Activated CD8-positive, alpha-beta T cell treated with anti-CD3 and anti-CD28 coated beads for 36 hours (primary cell): ENCODE measurements at places on chromosomes 1 and 21.

DNA sequence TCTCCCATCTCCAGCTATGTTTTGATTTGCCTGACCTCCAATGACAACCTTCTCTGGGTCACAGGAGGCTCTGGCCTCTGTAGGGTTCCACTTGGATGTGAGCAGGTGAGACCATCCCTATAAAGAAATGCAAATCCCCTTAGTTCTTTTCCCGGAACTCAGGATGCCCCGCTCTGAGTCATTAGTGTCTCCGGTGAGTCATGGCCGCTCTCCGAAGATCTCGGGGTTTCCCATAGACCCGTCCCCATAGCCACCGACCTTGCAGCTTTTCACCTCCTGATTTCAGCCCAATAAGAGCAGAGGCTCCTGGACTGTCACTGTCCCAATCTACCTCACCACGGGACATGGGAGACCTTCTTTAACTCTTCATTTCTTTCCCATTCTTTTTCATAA, 98.2 kb downstream of the PGBD5 start:
- no peak overlapping the region for H3K4me3 ChIP-seq
- H3K27ac ChIP-seq: peak overlapping the region; percentile 12
- no peaks in the 10 kb centered on the region for H3K36me3 ChIP-seq
- H3K4me1 ChIP-seq: peaks cover 7% of the 10 kb centered on the region

GRCh38 chr1:197761654-197762053, 13.6 kb downstream of the DENND1B start:
- H3K27ac ChIP-seq: no peak overlapping the region
- peaks cover 12% of the 10 kb centered on the region for H3K36me3 ChIP-seq
- H3K4me3 ChIP-seq: peak overlapping the region; percentile 2
- no peaks in the 10 kb centered on the region for H3K27me3 ChIP-seq

GRCh38 chr1:114189398-114189797, 35.7 kb upstream of the SYT6 start:
- peaks cover 9% of the 10 kb centered on the region for H3K27me3 ChIP-seq
- no peaks in the 10 kb centered on the region for H3K4me1 ChIP-seq
- no peak for DNase-seq
- H3K36me3 ChIP-seq: no peaks in the 10 kb centered on the region
- H3K27ac ChIP-seq: no peak overlapping the region

DNA sequence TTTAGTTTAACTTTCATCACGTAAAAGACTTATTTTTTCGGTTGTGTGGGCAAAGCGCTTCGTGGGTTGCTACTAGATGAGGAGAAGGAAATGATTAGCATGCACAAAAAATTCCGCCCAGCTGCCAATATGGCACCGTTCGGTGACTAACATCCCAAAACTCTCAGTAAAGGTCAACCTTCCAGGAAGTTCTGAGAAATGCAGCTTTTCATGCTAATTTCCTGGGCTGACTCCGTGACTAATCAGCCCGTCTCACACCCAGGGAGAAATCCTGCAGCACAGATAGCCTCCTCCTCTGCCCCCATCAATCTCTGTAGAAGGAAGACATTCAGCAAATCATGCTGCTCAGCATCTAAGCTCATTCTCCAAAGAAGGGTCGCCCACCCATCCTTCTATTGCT, 34.1 kb downstream of the TMCO4 start:
- no peak overlapping the region for H3K4me3 ChIP-seq
- peak; percentile 41 for DNase-seq
- peaks cover 9% of the 10 kb centered on the region for H3K4me1 ChIP-seq
- H3K27me3 ChIP-seq: no peaks in the 10 kb centered on the region

- no peaks in the 10 kb centered on the region for H3K4me1 ChIP-seq
- no peak overlapping the region for H3K27ac ChIP-seq
- no peak overlapping the region for H3K4me3 ChIP-seq
These were observed 83.4 kb upstream of the ACTL8 start for GRCh38 chr1:17671741-17672140.

GRCh38 chr1:226185141-226186036, 1.2 kb downstream of the ACBD3 start:
- H3K4me3 ChIP-seq: peak overlapping the region; percentile 94
- DNase-seq: no peak
- peak overlapping the region; percentile 88 for H3K27ac ChIP-seq
- peaks cover 14% of the 10 kb centered on the region for H3K36me3 ChIP-seq
- H3K4me1 ChIP-seq: peaks cover 37% of the 10 kb centered on the region
- H3K27me3 ChIP-seq: no peaks in the 10 kb centered on the region

GRCh38 chr1:51378871-51379270, 48.5 kb upstream of the TTC39A start:
- H3K27me3 ChIP-seq: no peaks in the 10 kb centered on the region
- peaks cover 46% of the 10 kb centered on the region for H3K36me3 ChIP-seq
- no peak for DNase-seq

GRCh38 chr21:42850866-42851391, 28.4 kb downstream of the WDR4 start:
- peak; percentile 54 for DNase-seq

GRCh38 chr1:154624746-154625643, 17.0 kb upstream of the ADAR start:
- DNase-seq: no peak
- peak overlapping the region; percentile 41 for H3K27ac ChIP-seq
- H3K4me3 ChIP-seq: peak overlapping the region; percentile 20
- H3K4me1 ChIP-seq: peaks cover 56% of the 10 kb centered on the region

- H3K27ac ChIP-seq: no peak overlapping the region
- no peaks in the 10 kb centered on the region for H3K4me1 ChIP-seq
- no peaks in the 10 kb centered on the region for H3K27me3 ChIP-seq
These were observed 303.6 kb downstream of the USH2A start for GRCh38 chr1:216119600-216119999.

DNA sequence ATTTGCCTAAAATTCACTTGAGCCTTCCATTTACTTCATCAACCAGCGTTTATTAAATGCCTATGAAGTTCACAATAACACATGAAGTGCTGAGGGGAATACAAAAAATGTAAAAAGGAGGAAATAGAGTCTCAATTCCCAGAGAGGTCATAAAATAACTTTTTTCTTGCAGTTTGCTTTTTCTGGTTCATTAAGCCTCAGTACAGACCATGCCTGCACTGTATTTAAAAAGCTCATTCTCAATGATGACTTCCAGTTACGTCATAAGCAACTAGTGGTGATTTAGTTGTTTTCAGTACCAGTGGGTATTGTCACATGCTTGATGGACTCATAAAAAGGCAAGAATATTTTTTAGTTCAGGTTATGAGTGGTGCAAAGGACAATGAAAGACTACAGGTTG, 160.1 kb upstream of the UBE2U start:
- H3K27me3 ChIP-seq: no peaks in the 10 kb centered on the region
- H3K4me3 ChIP-seq: no peak overlapping the region
- no peaks in the 10 kb centered on the region for H3K4me1 ChIP-seq
- DNase-seq: no peak

GRCh38 chr1:192941722-192942411, 117.3 kb downstream of the UCHL5 start:
- H3K36me3 ChIP-seq: no peaks in the 10 kb centered on the region
- no peak overlapping the region for H3K4me3 ChIP-seq
- H3K4me1 ChIP-seq: peaks cover 2% of the 10 kb centered on the region
- no peaks in the 10 kb centered on the region for H3K27me3 ChIP-seq

- DNase-seq: peak; percentile 91
- peaks cover 13% of the 10 kb centered on the region for H3K4me1 ChIP-seq
- H3K36me3 ChIP-seq: peaks cover 11% of the 10 kb centered on the region
- no peak overlapping the region for H3K4me3 ChIP-seq
These were observed 5.7 kb downstream of the TPM3 start for GRCh38 chr1:154186177-154186576.

- no peaks in the 10 kb centered on the region for H3K27me3 ChIP-seq
- DNase-seq: no peak
- no peaks in the 10 kb centered on the region for H3K36me3 ChIP-seq
- no peak overlapping the region for H3K27ac ChIP-seq
- no peaks in the 10 kb centered on the region for H3K4me1 ChIP-seq
These were observed 21.6 kb upstream of the CCDC27 start for GRCh38 chr1:3730543-3731247.

DNA sequence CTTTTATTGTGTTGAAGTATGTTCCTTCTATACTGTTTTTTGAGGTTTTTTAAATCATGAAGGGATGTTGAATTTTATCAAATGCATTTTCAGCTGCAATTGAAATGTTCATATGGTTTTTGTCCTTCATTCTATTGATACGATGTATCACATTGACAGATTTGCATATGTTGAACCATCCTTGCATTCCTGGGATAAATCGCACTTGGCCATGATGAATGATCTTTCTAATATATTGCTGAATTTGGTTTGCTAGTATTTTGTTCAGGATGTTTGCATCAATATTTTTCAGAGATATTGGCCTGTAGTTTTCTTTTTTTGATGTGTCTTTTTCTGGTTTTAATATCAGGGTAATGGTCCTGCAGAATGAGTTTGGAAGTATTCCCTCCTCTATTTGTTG, 214.0 kb downstream of the LMO4 start:
- H3K27ac ChIP-seq: no peak overlapping the region
- H3K27me3 ChIP-seq: no peaks in the 10 kb centered on the region
- no peak for DNase-seq
- no peaks in the 10 kb centered on the region for H3K4me1 ChIP-seq

GRCh38 chr1:27507960-27508665, 18.1 kb upstream of the WASF2 start:
- H3K4me1 ChIP-seq: peaks cover 10% of the 10 kb centered on the region
- H3K36me3 ChIP-seq: no peaks in the 10 kb centered on the region
- H3K4me3 ChIP-seq: no peak overlapping the region
- no peaks in the 10 kb centered on the region for H3K27me3 ChIP-seq
- DNase-seq: no peak

DNA sequence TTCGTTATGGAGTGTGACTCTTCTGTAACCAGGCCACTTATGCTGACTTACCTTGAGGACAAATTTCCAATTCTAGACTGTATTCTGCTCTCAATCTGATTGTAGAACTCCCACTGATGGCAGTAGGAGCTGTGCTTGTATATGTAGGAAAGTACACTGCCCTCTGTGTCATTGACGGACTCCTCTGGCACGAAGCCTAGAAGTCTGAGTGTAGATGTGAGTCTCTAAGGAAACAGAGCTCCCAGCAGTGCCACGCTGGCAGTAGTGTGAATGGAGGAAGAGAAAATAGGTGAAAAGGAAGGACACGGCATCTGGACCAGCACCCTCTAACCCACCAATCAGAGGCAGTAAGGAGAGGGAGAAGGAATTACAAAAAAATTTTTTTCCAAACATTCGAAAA, 130.4 kb upstream of the ADGRL2 start:
- H3K27ac ChIP-seq: no peak overlapping the region
- H3K27me3 ChIP-seq: no peaks in the 10 kb centered on the region

DNA sequence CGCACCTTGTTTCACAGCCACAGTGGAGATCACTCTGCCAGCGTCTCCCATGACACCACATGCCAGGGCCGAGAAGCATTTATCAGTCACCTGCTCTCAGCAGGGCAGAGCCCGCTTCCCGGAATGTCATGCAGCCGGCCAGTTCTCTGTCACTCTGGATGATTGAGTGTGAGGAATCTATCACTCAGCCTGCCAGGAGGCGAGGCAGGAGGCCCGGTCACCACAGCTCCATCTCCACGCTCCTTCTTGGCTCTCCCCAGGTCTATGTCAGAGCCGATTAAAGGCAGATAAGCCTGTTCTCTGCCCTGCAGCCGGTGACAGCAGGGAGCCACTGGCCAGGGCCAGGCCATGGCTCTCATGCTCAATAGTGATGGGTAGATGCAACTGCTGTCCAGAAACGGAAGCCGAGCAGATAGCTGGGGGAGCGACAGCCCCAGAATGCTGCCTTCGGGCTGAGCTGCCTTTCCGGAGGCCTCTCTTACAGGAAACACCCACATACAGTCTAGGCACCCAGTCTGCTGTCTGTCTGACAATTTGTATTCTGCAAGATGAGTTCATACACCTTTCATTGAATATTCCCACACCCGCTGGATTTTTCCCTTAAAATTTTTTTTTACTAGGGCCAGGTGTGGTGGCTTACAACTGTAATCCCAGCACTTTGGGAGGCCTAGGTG, 64.1 kb downstream of the ACTL8 start:
- H3K4me1 ChIP-seq: no peaks in the 10 kb centered on the region
- H3K36me3 ChIP-seq: no peaks in the 10 kb centered on the region
- H3K4me3 ChIP-seq: no peak overlapping the region
- H3K27me3 ChIP-seq: peaks cover 14% of the 10 kb centered on the region

GRCh38 chr1:29602203-29602602, 365.9 kb downstream of the PTPRU start:
- H3K27ac ChIP-seq: no peak overlapping the region
- no peak overlapping the region for H3K4me3 ChIP-seq
- H3K36me3 ChIP-seq: no peaks in the 10 kb centered on the region
- peaks cover 5% of the 10 kb centered on the region for H3K27me3 ChIP-seq
- no peak for DNase-seq
- H3K4me1 ChIP-seq: no peaks in the 10 kb centered on the region

GRCh38 chr1:17672226-17672625, 82.9 kb upstream of the ACTL8 start:
- no peak overlapping the region for H3K27ac ChIP-seq
- no peak for DNase-seq
- H3K4me3 ChIP-seq: no peak overlapping the region
- H3K36me3 ChIP-seq: no peaks in the 10 kb centered on the region
- H3K4me1 ChIP-seq: no peaks in the 10 kb centered on the region

GRCh38 chr1:210415846-210416448, 87.2 kb downstream of the HHAT start:
- H3K36me3 ChIP-seq: no peaks in the 10 kb centered on the region
- no peak overlapping the region for H3K4me3 ChIP-seq
- no peaks in the 10 kb centered on the region for H3K27me3 ChIP-seq
- H3K27ac ChIP-seq: no peak overlapping the region

GRCh38 chr21:26813426-26813998, 31.7 kb downstream of the ADAMTS1 start:
- no peaks in the 10 kb centered on the region for H3K36me3 ChIP-seq
- DNase-seq: no peak

DNA sequence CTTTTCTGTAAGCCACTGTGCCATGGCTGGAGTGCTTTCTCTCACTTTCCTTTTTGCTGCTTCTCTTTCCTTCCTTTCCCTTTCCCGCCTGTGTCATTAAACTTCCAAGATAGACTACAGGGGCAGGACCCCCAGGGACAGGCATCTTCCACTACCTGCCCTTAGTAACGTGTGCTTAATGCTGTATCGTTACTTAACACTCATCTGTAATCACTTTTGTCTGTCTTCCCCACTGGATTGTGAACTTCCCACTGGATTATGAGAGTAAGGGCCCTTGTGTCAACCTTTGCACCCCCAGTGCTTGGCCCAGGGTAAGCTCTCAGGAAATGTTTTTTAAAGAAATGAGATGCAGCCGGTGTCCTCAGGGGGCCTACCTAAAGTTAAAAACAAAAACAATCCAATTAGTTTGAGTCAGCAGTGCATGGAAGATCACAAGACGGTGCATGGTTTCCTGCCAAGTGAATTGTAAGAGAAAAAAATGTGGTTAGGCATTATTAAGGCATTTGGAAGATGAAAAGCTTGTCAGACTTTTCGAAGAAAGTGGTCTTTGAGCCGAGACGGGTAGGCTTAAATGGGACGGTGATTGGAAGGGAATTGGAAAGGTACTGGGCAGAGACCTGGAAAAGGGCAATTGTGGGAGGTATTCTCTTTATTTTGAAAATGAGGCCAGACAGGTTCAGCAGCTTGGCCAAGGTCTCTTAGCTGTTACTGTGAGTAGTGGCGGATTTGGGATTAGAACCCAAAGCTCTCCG, 958 bp downstream of the LYPLAL1 start:
- peak overlapping the region; percentile 93 for H3K27ac ChIP-seq
- H3K4me3 ChIP-seq: peak overlapping the region; percentile 86
- H3K27me3 ChIP-seq: no peaks in the 10 kb centered on the region
- H3K4me1 ChIP-seq: peaks cover 36% of the 10 kb centered on the region
- DNase-seq: peak; percentile 53

GRCh38 chr1:223266632-223267172, 97.3 kb downstream of the SUSD4 start:
- no peaks in the 10 kb centered on the region for H3K36me3 ChIP-seq
- H3K4me3 ChIP-seq: no peak overlapping the region
- H3K4me1 ChIP-seq: peaks cover 4% of the 10 kb centered on the region
- H3K27me3 ChIP-seq: no peaks in the 10 kb centered on the region
- H3K27ac ChIP-seq: no peak overlapping the region
